Fibroblast of skin of back (primary cell): ENCODE measurements at places on chromosomes 3 and 15.
A peak's percentile ranks its signal among the peaks of the same experiment; 100 is the strongest.

DNA sequence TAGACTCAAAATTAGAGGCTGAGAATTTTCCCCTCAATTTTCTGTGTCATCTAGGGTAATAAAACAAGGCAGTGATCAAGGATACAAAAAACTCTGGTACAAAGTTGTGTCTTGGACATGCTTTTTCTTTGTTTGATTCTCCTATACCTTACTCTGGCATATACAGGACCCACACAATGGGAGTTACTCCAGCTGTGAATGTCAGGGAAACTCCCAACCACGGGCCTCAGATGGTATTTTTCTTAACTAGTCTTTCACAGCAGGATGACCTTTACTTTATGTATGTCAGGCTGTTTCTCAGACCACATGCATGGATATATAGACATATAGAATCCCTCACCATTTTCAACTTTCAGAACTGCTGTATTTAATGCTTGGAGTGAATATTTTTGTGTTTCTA lies 41.3 kb downstream of the FEZF2 start:
- DNase-seq: no peak

DNA sequence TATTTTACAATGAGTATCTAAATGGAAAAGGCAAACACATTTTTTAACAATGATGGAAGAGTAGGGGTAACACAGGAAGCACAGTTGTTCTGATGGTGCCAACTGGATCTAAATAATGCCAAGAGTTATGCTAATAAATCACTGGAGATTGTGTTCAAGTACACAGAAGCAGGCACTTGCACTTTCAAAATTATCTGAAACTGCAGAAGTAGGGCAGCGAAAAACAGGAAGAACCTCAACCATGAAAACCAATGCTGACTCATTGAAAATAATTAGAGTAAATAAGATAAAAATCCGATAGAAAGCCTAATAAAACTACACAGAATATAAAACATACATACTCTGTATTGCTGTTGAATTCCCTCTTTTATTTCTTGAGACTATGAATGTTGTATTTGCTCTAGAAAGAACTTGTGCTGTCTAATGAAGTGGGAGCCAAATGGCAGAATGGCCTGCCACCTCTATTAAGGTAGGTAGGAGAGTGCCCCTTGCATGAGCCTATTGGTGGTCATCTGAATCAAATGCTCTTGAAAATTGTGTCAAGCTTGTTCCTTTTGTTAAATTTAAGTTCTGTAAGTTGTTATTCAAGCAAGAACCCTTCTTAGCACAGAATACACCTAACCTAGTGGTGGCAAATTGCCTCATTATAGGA lies 93.7 kb downstream of the ABI3BP start:
- DNase-seq: no peak

GRCh38 chr3:171865191-171865865 lies 22.2 kb downstream of the TMEM212 start:
- DNase-seq: no peak

- no peak for DNase-seq
Measured at GRCh38 chr15:101488300-101489164, 975 bp downstream of the PCSK6 start.

DNA sequence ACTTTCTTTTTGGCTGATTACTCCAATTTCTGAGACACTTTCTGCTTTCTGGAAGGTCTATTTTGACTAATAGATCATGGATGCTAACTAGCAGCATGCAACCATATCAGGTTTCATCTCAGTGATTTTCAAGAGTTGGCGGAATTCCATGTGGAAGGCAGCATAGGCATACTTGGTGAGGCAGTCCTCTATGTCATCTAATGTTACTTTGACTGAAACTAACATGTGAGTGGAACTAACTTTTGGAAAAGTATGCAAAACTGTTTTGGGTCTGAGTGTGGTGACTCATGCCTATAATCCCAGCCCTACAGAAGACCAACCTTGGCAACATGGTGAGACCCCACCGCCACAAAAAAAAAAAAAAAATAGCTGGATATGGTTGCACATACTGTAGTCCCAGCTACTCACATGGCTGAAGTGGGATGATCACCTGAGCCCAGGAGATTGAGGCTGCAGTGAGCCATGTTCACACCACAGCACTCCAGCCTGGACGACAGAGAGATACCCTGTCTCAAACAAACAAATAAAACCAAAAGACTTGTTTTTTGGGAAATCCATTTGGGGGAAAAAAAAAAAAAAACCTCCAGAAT lies 1033.7 kb downstream of the ROBO1 start:
- DNase-seq: peak; percentile 73

DNA sequence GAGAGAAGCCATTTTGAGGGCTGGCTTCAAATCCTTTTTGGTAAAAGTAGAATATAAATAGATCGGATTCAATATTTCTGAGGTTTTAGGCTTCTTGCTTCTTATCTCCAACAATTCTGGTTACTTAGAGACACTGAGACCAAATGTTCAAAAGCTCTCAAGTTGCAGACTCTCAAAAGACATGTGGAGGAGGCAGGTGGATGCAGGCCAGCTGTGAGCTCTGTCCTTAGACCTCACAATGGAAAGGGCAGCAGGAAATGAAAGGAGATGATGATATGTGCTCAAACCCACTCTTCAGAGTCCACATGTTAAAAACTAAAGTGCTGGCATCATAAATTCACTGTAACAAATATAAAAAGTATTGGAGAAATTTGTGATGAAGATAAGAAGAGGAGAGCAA lies 424.9 kb upstream of the ALCAM start:
- no peak for DNase-seq

DNA sequence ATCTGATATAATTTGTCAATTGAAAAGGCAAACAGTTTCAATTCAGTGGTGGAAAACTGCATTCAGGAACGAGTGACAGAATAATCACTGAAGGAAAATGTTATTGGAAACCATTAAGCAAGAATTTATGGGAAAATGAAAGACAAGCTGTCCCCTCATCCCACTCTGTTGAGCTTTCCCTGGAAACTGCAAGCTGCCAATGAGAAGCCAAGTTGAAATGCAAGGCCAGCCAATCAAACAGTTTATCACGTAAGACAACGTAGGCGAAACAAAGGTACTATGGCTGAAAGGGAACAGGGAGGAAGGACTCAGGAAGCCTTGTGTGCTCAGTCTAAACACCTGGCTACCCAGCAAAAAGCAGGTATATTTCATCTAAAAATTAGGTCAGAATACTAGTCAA lies 187.9 kb upstream of the ATP10A start:
- DNase-seq: no peak

- DNase-seq: no peak
Measured at GRCh38 chr3:117691526-117691925, 981.9 kb downstream of the TUSC7 start.

DNA sequence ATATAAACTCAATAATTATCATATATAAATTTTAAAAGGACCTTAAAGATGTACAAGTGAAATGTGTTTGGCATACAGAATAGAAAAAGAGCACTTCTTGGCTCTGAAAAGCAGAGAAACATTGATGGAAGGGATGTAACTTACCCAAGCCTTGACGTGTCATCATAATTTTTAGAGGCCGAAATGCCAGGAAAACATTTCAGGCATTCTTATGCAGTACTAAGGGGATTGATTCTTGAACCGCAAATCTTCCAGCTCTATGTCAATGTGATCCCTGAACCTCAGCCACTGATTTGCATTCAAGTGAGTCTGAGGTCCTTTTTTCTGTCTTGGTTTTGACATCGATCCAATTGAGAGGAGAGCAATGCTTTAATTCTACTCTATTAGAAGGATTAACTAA lies 97.8 kb downstream of the CLDN1 start:
- DNase-seq: no peak
